ENCODE measurements at places on chromosomes 2 and 18.

DNA sequence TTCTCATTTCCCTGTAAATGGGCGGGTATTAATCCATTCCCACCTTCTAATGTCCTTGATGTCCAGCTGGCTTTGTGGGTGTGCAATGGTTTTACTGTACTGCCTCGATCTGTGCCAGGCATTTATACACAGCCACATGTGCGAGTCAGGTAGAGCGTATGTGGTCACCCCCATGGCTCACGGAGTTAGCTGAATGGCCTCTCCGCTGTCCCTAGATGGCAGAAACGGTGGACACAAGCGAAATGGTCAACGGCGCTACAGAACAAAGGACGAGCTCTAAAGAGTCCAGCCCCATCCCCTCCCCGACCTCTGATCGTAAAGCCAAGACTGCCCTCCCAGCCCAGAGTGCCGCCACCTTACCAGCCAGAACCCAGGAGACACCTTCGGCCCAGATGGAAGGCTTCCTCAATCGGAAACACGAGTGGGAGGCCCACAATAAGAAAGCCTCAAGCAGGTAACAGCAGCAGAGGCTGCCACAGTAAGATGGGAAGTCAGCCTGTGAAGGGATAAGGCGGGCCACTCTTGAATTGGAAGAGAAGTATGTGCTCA is 59.1 kb upstream of the EML6 start:
- no peak for DNase-seq

DNA sequence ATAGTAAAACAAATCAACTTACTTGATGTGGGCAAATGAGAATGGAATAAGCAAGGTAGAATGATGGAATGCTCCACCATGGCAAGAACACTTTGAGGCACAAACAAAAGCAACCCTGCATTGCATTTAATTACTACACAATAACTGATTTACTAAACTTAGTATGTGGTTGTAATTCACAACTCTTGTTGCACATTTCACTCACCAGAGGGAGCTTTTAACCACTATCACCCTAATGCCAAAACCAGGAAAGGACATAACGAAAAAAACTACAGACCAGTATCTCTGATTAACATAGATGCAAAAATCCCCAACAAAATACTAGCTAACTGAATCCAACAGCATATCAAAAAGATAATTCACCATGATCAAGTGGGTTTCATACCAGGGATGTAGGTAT is 659.8 kb downstream of the CPS1 start:
- DNase-seq = no peak

DNA sequence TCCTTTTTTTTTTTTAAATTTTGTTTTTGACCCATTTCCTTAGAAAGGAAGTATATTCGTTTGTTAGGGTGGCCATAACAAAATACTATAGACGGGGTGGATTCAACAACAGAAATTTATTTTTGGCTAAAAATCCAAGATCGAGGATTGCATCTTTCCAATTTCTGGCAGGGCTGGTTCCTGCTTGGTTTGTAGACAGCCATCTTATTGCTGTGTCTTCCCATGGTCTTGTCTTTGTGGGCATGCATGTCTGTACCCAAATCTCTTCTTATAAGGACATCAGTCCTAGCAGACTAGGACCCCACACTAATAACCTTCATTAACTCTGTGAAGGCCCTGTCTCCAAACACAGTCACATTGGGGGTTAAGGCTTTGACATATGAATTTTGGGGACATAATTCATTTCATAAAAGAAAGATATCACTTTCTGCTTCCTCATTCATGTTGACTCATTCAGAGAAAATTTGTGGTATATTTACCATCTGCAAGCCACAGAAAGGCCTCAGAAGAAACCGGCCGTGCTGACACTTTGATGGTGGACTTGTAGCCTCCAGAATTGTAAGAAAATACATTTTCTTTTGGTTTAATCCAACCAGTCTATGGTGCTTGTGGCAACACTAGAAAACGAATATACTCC is 262.1 kb downstream of the LPIN1 start:
- DNase-seq = no peak

DNA sequence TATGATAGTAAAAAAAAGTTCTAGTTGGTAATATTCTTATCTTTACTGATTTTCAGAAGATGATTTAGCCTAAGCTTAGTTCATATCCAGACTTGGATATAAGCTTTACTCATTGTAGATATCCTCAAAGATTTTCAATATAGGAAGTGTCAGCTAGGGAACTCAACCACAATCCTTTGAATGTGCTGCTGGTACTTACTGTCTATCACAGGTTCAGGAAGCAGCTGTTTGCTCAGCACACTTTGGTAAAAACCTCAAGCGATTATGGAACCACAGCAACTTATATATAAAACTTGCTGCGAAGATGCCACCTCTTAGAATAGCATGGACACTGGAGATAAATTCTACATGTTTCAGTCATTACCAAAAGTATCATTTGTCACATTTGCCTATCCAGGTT is 60.1 kb upstream of the TNFRSF11A start:
- DNase-seq = no peak

- DNase-seq = no peak
Measured at GRCh38 chr2:1656326-1656960, 87.9 kb downstream of the PXDN start.

DNA sequence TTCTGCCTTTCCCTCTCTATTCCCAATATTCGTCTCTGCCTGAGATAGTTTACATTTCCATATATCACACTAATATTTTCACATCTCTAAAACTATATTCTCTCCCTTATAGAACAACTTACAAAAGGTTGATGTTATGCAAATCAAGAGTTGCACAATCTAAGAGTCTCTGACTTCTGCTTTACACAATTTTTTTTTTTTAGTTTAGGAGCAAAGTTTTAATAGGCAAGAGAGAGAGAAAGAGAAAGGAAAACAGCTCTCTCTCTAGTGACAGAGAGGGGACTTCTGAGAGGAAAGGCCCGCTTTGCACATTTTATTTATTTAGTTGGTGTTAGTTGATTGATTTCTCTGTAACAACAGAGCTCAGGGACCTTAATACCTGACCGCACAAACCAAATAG is 380.2 kb downstream of the TXNL1 start:
- DNase-seq = no peak

DNA sequence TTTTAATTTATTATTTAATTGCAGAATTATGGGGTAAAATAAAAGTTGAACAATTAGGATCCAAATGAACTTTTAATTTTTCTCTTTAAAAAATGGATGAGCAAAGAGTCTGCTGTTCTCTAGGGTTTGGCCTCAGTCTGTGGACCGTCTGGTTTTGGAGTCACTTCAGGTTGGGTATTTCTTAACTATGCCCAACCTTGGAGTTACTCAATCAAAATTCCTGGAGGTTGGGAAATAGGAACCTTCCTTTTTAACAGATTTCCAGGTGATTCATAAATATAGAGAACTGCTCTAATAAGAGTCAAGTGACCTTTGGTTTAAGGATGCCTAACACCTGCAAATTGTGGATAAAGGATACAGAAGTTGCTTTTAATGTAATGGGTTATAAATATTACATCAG is 241.5 kb upstream of the GCFC2 start:
- no peak for DNase-seq

DNA sequence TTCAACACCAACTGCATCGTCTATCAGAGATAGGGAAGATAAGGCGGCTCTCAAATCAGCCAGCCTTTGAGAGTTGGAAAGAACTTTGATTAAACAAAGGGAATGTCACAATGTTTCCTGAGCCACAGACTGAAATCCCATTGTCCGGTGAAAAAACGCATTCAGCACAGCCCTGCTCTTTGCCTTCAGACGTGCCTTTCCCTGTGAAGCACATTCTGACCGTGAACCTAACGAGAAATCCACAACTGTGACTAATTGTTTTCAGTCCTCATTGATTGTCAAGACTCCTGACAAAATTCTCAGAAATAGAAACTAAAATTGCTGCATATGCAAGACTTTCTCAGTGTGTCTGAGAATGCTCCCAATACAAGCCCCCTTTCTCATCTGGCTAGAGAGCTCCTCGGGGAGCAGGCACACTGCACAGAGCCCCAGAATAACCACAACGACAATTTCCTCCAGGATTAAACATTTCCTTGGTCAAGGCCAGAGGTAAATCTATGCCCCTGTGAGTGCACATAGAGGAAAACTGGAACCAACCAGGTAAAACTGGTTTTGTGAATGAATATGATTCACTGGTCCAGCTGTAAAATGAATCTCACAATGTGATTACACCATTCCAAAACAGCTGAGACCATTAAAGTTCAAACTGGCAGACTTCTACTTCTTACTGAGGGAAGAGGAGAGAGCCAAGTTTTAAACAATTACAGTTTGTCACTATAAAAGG is 561.9 kb upstream of the ID2 start:
- no peak for DNase-seq

GRCh38 chr18:23135550-23136325 is 453 bp downstream of the CABLES1 start:
- DNase-seq = no peak

- DNase-seq = no peak
Measured at GRCh38 chr2:144771348-144771747, 251.4 kb upstream of the ZEB2 start.

DNA sequence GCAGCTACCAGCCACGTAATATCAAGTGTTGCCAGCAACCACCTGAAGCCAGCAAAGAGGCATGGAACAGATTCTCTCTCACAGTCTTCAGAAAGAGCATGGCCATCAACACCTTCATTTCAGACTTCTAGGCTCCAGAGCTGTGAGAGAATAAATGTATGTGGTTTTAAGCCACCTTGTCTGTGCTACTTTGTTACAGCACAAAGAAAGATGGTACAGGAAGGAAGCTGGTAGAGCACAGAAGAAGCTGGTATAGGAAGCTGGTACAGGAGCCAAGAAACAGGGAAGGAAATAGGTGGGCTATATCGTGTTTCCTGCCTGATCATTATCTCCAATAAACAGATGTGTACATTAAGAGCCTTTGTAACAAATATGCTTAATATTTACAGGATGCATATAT is 217.4 kb downstream of the DPP10 start:
- no peak for DNase-seq

GRCh38 chr2:111711270-111711669 is 172.7 kb downstream of the ANAPC1 start:
- no peak for DNase-seq

GRCh38 chr18:57331718-57332117 is 20.6 kb upstream of the ST8SIA3 start:
- no peak for DNase-seq

- DNase-seq = no peak
Measured at GRCh38 chr2:10814142-10814541, 1.6 kb upstream of the PDIA6 start.

DNA sequence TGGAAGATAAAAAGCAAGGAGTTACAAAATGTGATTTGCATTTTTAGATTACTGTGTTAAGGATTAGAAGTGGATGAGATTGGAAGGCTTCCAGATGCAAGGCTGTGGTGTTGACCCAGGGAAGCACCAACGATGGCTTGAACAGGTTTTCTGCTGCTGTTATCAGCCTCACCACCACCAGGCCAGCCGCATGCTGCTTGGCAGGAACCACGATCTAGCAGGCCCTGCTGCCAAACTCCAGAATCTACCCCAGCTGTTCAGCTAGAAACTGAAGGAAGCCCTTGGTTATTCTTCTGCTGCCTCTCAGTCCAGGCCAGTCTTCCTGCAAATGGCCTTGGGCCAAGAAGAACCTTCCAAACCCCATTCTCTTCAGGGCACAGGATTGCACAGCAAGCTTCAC is 133.9 kb downstream of the MTCL1 start:
- DNase-seq = no peak

- no peak for DNase-seq
Measured at GRCh38 chr2:71789556-71790204, 336.3 kb downstream of the DYSF start.

DNA sequence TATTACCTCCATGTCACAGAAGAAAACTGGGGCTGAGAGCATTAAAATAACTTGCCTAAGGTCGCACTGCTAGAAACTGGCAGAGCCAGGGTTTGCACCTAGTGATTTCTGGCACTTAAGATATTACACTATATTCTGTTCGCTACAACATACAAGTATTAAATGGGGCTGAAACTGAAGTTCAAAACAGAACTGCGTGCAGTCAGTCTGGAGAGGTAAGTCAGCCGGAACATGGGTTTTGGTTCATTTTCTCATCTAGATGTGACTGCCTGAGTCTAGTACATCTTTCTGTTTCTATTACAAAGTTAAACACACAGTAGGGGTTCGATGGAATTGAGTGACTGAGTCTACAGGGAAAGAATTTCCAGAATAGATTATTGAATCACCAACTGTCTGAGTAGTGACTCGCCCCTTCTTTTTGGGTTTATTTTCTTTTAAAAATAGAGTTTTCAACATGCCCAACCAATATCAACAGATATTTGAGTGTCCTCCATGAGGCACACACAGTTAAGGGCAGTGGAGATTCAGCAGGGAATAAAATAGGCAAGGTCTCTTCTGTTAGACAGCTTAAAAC is 150.8 kb downstream of the RNF152 start:
- DNase-seq = no peak

DNA sequence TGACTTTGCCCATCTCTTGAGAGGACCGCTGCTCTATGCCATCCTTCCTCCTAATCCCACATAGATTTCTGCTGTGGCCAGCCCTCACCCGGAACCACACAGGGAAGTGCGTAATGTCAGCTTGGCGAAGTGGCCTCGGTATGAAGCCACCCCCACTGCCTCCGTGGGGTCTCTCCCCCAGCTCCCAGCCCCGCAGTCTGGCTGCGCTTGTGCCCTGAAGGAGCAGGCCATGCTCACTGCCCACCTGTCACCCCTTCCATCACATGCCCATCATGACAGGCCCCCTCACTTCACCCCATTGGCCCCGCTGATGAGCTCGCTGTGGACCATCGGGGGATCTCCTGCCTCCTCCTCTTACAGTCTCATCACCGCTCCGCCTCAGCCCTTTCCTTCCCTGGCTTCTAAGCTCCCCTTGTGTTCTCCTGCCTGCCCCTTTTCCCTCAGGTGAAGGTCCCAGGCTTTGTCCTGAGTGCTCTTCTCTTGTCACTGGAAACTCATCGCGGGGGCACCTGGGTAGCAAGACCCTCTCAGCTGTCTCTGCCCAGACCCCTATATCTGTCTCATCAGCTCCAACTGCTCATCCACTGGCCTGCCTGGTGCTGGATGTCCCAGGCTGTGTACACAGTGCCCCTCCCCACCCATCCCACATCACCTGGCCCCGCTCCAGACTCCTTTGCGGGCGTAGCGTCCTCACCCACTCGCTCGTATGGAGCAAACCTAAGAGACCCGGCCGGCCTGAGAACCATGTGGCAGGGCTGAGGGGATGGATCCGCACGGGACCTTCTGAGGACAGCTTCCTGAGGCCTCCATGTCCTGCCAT is 81.7 kb downstream of the GLI2 start:
- no peak for DNase-seq

- no peak for DNase-seq
Measured at GRCh38 chr2:225668606-225669266, 269.2 kb downstream of the NYAP2 start.

- DNase-seq = no peak
Measured at GRCh38 chr2:235106874-235107639, 155.2 kb downstream of the SH3BP4 start.

GRCh38 chr18:13374096-13374467 is 155.5 kb downstream of the LDLRAD4 start:
- no peak for DNase-seq

DNA sequence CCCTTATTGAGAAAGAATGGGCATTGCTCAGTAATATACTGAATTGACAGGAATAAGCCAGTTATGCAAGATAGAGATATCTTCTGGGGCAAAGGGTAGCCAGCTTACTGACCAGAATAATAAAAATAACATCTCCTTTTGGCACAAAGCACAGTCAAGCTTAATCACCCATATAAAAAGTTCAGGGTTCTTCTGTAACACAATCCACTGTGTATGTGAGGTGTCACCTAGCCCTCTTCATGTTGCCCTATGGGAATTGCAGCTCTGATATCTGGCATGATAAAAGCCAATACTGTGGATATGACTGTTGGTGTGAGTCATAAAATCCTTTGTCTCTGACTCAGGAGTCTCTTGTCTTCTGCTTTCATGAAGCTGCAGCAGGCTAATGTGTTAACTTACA is 90.8 kb downstream of the DSEL start:
- no peak for DNase-seq

GRCh38 chr2:74919827-74920226 is 38.6 kb upstream of the POLE4 start:
- DNase-seq = peak; percentile 39

All from stimulated activated CD8-positive, alpha-beta memory T cell treated with anti-CD3 and anti-CD28 coated beads, Interleukin-7, amount 100 ng/mL, for 48 hours (primary cell).